ENCODE measurements at places on chromosomes 7 and 10.

GRCh38 chr10:128151031-128151430 lies 24.8 kb upstream of the MKI67 start:
- DNase-seq = no peak

DNA sequence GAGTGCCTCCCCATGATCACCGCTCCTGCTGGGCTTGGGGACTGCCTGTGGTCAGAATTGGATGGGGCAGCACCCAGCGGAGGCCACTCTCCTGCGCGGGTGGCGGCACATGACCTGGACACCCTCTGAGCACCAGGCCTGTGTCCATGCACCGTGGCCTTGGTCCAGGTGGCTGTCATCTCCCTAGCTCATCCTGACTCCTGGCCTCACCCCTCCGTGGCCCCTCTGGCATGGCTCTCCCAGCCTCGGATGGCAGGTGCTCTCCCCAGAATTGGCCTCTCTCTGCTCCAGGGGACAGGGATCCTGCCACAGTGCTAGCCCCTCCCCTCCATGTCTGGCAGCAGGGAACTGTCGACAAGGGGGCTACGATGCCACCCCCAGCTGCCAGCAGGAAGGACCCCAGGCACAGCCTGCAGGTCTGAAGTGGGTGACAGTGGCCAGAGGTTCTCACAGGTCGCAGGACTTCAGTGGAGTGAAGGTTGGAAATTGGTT lies 37.2 kb upstream of the BTBD16 start:
- DNase-seq = no peak

- no peak for DNase-seq
These were observed 15.5 kb downstream of the CYP3A4 start for GRCh38 chr7:99768471-99768870.

DNA sequence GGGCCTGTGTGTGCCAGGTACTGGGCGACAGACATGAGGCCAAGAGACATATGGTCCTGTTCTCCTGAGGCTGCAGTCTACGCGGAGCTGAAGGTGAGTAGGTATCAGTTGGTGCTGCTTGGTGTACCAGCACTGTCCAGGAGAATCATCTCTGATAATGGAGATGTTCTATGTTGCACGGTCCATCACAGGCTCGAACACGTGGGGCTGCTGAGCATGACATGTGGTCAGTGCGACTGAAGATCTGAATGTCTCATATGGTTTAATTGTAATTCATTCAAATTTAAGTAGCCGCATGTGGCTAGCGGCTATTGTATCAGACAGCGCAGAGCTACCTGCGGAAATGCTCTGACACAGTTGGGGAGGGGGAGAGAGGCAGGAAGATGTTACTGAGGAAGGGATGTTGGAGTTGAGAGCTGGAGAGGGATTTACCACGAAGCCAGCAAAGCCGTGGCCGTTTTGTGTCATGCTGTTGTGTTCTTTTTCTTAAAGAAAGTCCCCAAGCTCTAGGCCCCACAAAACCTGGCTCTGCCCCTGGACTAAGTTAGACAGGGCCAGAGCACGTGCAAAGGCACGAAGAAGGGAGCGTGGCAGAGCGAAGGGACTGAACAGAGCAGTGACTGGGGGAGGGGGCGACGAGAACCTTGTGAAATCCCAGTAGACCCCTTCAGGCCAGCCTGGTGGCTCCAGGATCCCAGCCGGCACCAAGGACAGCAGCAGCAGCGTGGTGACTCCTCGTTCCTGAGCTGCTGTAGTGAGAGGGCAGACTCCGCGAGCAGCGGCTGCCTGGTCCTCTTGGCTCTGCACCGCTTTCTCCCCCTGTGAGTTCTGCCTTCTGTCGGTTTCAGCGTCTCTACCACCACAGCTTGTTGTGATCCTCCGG lies 20.0 kb downstream of the SMKR1 start:
- DNase-seq = no peak

GRCh38 chr7:3204526-3204925 lies 96.5 kb upstream of the SDK1 start:
- DNase-seq = no peak

- no peak for DNase-seq
These were observed 126.9 kb downstream of the VIPR2 start for GRCh38 chr7:159017741-159018140.

- no peak for DNase-seq
These were observed 2.4 kb downstream of the ZNF3 start for GRCh38 chr7:100079024-100079560.

DNA sequence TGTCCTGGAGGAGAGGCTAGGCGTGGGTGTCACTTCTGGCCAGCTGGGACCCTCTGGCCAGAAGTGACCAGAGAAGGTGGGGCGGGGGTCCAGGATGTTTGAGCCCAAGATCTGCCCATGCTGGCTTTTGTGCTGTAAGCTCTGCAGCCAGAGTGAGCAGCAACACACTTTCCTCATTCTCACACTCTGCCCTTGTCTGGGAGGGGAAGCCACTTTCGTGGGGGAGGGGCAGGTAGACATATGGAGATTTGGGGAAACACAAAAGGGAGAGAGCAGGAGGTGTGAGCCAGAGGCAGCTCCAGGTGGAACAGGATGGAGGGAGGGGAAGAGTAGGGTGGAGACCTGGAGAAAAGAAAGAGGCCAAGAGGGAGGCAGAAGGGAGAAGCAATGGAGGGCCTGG lies 31.5 kb upstream of the ADCYAP1R1 start:
- DNase-seq = no peak

DNA sequence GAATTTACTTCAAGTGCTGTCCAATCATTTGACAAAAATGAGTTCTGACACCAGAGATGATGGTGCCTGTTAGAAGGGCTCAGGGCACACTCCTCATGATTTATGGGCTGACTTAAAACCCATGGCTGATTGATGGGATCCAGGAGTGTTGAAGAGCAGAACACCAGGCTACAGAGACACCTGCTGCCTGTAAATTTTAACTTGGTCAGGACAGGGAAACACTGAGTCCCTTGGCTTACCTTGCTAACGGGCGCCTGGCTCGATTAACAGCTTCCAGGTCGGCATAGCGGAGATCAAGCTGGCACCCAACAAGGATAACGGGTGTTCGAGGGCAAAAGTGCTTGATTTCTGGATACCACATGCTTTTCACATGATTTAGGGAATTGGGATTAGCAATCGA lies 51.4 kb downstream of the RHOBTB1 start:
- DNase-seq = no peak

DNA sequence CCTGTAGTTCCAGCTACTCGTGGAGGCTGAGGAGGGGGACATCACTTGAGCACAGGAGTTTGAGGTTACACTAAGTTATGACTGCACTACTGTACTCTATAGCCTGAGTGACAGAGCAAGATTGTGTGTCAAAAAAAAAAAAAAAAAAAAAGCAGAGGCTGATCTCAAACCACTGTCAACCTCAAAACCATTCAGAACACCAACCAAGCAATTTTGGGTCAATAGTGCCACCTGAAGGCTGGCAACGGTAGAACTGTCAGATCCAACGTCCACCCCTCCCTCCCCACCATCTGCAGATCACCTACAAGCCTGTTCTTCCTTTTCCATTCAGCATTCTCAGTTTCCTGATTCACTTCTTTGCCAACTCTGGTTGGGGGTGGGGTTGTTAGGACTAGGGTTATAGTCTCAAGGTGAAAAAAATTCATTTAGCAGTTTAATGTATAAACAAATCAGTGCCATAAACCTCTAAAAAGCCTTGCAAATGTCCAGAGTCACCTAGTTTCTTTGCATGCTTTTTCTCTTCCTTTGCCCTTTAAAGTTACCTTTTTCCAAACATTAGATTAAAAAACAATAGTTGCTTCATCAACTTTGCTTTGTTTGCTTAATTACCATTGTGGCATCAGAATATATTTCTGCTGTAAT lies 2.6 kb downstream of the MRPS33 start:
- peak; percentile 88 for DNase-seq

GRCh38 chr10:21494191-21495001 lies 31.1 kb downstream of the SKIDA1 start:
- no peak for DNase-seq

GRCh38 chr10:57664815-57665214 lies 602.9 kb downstream of the IPMK start:
- no peak for DNase-seq

GRCh38 chr7:74467876-74468275 lies 14.2 kb downstream of the GTF2IRD1 start:
- no peak for DNase-seq

DNA sequence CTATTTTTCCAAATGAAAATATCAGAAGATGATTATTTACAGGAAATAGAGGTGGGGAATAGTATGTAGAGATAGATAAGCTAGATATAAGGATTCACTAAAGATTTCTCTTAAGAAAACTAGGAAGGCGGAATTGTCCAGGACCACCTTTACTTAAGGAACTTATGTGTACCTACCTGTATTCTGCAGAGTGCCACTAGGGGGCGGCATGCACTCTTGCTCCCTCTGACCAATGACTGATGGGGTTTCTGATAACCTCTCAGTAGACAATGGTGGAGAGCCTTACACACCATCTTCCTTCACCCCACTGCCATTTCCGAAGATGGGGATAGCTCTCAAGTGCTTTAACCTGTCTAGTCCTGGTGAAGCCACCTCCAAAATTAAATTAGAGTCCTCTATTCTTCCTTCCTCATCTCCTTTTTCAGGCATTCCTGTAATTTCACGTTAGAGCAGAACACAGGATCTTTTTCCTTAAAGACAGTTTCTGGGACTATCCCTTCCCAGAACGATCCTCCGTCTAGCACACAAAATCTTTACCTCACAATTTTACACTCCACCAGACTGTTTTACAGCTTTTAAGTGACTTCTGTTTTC lies 453.1 kb downstream of the SORCS1 start:
- peak; percentile 43 for DNase-seq

- DNase-seq = no peak
These were observed 370.4 kb downstream of the TNS3 start for GRCh38 chr7:47211519-47211973.

Data from activated CD4-positive, alpha-beta T cell treated with anti-CD3 and anti-CD28 coated beads, Interleukin-2, amount 10 ng/mL, durations not matched to agents 7 days and 5 days (primary cell).